ENCODE measurements at places on chromosomes 12 and 14.

DNA sequence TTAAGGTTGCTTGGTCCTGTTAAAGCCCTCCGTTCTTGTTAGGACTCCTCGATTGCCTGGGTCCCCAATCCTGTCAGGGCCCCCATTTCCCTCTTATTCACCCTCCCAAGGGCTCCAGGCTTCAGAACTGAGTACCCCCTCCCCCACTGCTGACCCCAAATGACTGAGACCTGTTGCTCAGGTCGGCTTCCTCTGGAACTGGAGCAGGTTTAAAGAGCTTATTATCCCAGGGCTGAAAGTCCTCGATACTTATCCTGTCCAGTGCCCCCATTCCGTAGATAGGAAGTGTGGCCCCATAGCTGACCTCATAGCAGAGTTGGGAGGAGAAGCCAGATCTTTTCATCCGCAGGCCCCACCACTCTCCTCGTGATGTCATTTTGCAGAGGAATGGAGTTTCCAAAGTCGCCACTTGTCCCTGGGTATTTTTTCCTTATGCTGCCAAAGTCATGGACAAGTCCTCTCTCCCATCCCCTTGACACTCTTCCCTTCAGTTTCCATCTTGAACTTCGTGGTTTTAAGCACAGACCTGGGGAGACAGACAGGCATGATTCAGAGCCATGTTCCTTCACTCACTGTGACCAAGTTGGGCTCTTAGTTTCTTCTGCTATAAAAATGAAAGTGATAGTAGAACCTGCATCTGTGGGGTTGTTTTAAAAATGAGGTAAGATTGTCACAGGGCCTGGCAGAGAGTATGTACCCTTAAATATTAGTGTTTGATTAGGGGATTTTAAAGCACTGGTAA lies 1.2 kb downstream of the USP30 start:
- DNase-seq, result peak; percentile 9

DNA sequence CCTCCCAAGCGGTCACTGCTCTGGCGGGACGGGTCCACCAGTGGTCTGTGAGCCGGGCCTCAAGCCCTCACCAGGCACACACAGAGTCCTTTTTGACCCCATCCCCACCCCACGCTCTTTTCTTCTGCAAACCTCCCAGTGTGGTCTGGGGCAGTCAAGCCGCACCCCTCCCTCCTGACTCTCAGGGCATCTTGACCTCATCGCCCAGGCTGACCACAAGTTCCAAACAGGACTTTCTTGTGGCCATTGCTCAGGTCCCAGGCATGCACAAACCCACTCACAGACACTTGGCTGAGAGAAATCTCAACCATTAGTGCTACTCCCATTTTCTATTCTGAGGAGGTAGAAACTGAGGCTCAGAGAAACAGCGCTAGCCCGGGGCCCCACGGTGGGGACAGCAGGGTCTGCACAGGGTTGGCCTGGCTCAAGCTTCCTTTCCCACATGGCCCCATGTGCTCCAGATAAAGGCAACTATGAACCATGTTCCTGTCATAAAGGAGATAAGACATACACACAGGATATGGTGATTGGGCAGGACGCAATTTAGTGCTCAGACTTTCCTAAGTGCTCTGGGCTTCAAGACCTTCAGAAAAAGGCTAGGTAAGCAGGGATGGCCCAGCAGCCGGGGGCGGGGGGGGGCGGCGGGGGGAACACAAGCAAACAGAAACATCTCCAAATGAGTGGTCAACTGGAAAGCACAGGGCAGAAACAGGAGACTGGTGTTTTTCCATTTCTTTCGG lies 69.6 kb downstream of the ITPK1 start:
- no peak for DNase-seq

GRCh38 chr12:60043236-60043635 lies 447.4 kb downstream of the SLC16A7 start:
- DNase-seq, result no peak

DNA sequence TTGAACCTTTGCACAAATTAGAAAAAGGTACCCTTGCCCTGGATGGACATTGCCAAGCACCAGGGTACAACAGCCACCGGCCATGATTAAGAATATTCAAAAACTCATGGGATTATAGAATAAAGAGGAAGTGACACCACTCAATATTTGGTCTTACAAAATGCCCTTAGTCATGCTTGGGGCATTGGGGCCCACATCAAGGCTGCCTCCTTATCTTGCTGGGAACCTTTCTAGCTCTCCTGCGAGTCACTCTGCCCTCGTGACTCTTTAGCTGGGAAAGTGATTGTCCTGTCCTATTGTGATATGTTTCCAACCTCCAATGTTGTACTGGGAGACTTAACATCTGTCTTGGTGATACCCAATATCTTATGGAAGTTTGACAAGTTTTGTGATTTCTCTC lies 57.8 kb downstream of the GTF2A1 start:
- no peak for DNase-seq

GRCh38 chr14:91125271-91125660 lies 11.4 kb downstream of the DGLUCY start:
- DNase-seq, result no peak

DNA sequence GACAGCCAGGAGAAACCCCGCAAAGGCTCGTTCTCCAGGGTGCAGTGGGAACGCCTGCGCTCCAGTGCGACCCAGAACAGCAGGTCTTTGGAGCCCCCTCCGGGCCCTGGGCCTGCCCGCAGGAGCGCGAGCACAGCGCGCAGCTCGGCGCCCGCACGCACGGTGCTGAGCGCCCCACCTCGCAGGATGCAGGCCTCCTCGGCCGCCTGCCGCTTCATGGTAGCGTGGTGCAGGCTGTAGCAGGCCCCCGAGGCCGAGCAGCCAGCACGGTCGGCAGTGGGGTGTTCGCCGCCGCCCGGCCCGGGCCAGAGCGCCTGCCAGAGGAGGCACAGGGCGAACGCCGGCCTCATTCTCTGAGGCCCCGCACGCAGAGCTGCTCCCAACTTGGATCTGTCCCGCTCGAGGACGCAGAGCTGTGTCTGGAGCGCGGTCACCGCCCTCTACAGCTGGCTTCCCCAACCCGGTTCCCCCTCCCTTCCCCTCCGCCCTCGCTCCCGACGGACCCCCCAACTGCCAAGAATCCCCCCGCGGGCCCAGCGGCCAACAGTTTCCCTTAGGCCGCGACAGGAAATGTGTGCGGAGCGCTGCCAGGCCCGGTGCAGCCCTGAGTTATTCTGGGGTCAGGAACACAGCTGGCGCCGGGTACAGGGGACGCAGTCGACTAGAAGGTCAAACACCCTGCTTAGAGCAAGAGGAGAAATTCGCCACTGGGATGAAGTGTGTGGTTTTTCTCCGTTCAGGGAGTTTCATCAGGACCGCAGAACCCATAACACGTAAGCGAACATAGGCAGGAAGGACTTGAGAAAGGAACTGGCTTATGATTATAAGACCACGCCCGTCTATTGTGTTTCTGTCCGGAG lies at the start of gene CLEC14A:
Gene CLEC14A (minus strand): TSS at position 421 of the 860 bp plus-strand sequence. CDS start 71 bp downstream, at position 350.
- DNase-seq, result no peak

DNA sequence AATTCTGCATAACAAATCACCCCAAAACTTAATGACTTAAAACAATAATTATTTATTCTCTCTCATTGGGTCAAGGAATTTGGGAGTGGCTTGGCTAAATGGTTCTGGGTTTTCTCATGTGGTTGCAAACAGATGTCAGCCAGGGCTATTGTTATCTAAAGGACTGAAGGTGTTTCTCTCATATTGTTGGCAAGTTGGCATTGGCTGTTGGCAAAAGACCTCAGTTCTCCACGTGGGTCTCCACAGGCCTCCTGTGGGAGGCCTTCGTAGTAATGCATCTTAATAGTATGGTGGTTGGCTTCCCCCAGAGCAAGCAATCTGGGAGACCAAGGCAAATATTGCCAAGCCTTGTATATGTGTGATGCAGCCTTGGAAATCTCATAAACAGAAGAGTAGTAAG lies 14.4 kb downstream of the GALNT16 start:
- DNase-seq, result no peak

DNA sequence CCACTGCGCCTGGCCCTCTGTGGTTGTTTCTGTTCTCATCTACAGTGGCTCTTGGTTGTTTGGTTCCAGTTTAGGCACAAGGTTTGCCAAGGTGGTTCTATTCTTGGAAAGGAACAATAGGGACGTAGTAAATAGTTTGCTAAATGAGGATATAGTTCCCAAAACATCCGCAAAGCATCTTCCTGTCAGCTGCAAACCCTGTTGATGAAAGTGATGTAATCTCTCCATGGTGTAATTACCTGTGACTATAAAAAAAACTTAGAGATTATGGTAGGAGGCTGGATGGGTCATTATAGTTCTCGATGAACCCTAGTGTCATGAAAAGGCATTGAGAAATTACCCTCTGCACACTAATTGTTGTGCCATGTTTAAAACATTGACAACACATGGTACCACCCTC lies 52.9 kb downstream of the SUSD6 start:
- DNase-seq, result no peak

DNA sequence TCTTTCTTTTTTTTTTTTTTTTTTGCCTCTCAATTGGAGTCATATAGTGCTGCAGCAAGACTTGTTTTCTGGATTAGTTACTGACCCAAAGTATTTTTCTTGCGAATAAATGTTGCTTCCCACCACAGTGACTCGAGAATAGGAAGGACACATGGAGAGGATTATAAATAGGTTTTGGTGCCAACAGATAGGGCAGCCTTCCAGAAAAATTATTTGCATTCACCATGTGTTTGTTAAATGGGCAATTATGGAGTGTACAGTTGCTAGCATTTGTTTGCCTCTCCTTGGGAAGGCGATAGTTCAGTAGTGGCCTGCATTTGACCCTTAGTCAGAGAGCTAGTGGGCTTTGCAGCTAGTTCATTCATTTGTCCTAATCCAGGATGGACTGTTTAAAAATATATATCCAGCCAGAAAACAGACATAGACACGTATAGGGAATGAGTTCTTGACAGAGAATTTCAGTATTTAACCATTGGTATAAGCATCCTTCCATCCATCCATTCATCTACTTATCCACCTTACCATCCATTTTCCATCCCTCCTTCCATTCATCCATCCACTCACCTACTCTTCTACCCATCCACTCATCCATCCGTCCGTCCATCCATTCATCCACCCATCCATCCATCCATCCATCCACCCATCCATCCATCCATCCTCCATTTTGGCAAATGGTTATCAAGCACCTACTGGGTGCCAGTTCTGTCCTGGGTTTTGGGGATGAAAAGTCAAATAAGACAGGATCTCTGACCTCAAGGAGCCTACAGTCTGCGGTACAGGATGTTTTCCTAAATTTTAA lies 67.5 kb downstream of the CHST11 start:
- DNase-seq, result no peak

All from activated CD4-positive, alpha-beta T cell treated with anti-CD3 and anti-CD28 coated beads, Interleukin-2, amount 50 U/mL, for 4 hours (primary cell).